Activated T-cell treated with anti-CD3 and anti-CD28 coated beads for 24 hours (primary cell): ENCODE measurements at places on chromosomes 7 and 10.

- no peak for DNase-seq
These were observed 265.9 kb downstream of the ZEB1 start for GRCh38 chr10:31584876-31585275.

DNA sequence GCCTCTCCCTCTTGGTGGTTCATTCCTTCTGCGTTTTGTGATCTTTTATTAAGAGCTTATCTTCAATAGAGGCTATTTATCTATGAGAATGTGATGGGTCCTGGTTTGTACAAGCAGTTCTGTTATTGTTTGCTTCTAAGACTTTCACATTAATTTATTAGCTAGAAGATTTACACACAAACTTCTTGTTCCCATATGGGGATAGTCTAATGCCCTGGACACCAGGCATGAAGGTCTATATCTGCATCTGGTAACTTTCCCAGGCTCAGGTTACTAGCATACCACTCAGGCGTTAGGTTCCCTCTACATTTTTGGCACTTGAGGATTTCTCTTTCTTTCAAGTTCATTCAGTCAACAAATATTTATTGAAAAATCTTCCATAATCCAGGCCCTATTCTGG lies 7.7 kb downstream of the XPNPEP1 start:
- no peak for DNase-seq

- DNase-seq = no peak
These were observed 22.1 kb downstream of the CAV1 start for GRCh38 chr7:116546916-116547315.

GRCh38 chr7:69365651-69366192 lies 232.6 kb upstream of the AUTS2 start:
- no peak for DNase-seq

- no peak for DNase-seq
These were observed 536.5 kb downstream of the PTPRN2 start for GRCh38 chr7:158050978-158051651.

DNA sequence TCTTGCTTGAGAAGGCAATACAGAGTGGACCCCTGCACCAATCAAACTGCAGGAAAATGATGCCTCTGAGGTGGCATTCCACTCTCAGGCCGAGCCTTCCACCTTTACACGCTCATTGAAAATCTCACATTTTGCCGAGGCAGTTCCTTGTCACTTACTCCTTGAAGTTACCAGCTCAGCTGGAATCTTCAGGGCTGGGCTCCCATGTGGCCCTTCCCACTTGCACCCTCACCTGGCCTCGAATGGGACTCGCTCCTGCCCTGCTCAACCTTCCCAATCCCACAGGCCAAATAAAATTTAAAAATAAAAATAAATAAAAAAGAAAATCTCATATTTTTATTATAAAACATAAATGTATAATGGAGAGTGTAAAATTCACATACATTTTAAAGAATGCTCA lies 790.7 kb upstream of the COBL start:
- no peak for DNase-seq

GRCh38 chr10:71368176-71368575 lies 28.5 kb upstream of the CDH23 start:
- no peak for DNase-seq

DNA sequence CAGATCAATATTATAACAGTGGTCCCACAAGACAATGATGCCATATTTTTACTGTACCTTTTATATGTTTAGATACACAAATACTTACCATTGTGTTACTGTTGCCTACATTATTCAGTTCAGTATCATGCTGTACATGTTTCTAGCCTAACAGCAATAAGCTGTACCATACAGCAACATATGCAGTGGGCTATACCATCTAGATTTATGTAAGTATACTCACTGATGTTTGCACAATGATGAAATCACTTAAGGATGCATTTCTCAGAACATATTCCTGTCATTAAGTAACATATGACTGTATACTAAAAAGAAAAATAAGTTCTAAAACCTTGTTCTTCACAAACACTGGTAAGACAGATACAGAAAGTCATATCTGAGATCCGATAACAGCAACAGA lies 468.6 kb upstream of the SEMA3A start:
- DNase-seq = no peak

GRCh38 chr7:128791121-128791971 lies at the start of gene CCDC136:
TSS of gene CCDC136 (plus strand) at chr7:128791968. CDS start at chr7:128792412, 444 bp downstream.
- peak; percentile 64 for DNase-seq

- DNase-seq = no peak
These were observed 61.1 kb upstream of the EZH2 start for GRCh38 chr7:148944935-148945934.

DNA sequence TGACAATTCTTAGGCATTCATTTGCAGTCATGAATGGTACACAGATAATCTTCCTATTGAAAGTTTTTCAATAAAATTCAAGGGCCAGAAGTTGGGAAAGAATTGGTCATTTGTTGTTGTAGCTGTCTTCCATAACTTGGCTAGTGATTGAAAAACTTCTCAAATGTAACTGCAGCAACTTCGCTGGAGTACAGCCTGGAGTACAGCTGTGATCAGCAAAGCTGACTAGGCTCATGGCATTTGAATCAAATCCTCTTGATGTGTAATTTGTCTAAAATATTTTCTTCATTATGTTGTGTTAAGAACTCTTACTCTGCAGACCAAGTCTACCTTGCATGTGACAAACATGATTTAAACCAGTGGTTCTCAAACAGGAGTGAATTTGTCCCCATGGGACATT lies 226.5 kb upstream of the STEAP1 start:
- no peak for DNase-seq

DNA sequence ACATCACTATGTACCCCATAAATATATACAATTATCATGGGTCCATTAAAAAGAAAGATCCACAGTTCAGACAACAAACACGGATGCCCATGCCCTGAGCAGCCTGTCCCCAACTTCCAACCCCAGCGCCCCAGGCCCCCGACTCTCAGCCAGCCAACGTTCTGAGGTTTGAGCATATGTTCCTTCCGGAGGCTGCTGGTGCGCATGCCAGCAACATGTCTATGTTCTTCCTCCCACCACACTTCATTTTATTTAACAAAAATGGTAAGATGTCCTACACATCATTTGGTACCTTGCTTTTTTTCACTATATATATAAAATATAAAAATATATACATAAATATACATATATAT lies 250.9 kb downstream of the MAD1L1 start:
- DNase-seq = no peak

- DNase-seq = no peak
These were observed 2.9 kb downstream of the MLXIPL start for GRCh38 chr7:73621168-73622063.

DNA sequence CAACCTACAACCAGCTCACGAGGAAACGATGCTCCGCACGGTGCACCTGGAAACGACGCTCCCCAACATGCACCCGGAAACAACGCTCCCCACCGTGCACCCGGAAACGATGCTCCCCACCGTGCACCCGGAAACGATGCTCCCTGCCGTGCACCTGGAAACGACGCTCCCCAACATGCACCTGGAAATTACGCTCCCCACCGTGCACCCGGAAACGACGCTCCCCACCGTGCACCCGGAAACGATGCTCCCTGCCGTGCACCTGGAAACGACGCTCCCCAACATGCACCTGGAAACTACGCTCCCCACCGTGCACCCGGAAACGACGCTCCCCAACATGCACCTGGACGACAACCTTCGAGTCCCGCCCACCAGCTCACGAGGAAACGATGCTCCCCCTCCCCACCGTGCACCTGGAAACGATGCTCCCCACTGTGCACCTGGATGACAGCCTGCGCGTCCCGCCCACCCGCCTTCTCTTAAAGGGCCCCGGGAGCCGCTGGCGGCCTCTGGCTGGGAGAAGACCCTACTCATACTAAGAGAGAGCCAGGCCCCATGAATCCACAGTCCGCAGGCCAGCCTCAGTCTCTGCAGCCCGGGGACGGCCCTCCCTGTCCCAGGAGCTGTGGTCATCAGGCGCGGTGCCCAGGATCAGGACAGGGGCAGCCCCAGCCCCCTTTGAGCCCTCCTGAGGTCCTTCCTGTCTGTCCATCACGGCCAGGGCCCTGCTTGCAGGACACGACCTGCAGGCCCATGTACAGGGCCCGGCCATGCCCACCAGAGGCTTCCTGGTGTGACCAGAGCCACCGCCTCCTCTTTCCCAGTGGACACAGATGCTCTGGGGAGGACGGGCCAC lies 98.3 kb downstream of the PDGFA start:
- DNase-seq = no peak

DNA sequence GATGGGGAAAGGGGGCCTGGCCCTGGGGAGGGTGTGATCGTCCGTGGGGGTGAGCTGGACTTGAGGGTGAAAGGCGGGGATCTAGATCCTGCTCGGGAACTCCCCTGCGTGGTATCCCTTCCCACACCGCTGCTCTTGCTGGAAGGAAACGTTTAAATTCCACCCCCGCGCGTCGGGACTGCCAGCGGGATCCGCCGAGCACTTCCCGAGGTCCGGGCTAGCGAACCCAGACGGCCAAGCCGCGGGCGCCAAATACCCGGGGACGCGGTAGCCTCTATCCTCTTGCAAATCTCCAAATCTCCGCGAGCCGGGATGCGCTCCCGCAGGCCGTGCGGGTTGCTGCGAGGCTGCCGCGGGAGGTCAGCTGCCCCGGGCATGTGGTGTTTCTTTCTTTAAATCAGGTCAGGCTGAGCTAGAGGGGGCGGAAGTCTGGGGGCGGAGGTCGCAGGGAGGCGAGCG lies 904 bp downstream of the NPTX2 start:
- no peak for DNase-seq
